AG09309 (cell line): ENCODE measurements at places on chromosomes 13 and 19.

- DNase-seq, result no peak
Observed at GRCh38 chr13:99374169-99374991, 67.2 kb upstream of the GPR183 start.

DNA sequence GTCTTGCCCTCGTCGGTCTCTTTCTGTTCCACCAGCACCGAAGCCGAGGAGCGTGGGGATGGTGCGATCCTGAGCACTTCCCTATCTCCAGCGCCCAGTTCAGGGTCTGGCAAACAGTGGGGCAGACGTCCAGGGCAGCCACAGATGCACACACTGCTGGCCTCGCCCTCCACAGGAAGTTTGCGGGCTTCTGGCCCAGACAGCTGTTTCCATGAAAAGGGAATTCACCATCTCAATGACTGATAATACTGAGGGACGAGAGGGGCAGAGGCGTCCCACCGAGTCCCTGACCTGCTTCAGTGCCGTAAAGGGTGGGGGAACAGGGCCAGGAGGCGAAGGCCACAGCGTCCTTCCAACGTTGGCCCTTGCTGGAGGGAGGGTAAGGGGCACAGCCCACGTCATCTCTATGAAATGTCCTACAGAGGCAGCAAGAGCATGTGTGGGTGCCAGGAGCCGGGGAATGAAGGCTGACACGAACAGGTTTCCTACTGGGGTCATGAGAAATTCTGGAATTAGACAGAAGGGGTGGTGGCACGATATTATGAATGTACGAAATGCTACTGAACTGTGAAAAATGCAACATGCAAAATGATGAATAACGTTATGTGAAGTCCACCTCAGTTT, 19.5 kb downstream of the SHC2 start:
- DNase-seq, result no peak

DNA sequence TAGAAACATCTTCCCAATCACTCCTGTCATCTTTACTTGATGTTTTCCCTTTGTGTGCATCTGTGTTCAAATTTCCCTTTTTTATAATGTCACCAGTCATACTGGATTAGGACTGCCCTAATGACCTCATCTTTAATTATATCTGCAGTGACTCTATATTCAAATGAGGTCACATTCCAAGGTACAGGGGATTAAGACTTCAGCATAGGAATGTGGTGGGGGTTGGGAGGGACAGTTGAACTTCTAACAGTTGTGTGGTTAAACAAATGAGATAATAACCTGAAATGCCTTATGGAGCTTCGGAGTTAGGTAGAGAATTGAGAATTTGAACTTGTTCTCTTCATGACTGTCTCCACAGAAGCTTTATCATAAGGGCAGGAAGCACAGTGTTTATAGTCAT, 23.0 kb downstream of the PAN3 start:
- no peak for DNase-seq

DNA sequence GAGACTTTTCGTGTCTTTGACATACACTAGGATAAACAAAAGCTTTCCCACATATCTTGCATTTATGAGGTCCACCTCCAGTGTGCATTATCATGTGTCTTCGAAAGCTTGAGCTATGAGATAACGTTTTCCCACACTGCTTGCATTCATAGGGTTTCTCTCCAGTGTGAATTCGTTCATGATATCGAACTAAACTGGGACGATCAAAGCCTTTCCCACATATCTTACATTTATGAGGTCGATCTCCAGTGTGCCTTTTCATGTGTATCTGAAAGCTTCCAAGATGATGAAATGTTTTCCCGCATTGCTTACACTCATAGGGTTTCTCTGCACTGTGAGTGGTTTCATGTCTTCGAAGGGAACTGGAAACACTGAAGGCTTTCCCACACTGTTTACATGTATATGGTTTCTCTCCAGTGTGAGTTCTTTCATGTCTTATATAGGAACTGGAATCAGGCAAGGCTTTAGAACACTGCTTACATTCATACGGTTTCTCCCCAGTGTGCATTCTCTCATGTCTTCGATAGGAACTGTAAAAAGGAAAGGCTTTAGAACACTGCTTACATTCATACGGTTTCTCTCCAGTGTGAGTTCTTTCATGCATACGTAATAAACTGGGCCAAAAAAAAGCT, 14.5 kb downstream of the ZNF563 start:
- no peak for DNase-seq

DNA sequence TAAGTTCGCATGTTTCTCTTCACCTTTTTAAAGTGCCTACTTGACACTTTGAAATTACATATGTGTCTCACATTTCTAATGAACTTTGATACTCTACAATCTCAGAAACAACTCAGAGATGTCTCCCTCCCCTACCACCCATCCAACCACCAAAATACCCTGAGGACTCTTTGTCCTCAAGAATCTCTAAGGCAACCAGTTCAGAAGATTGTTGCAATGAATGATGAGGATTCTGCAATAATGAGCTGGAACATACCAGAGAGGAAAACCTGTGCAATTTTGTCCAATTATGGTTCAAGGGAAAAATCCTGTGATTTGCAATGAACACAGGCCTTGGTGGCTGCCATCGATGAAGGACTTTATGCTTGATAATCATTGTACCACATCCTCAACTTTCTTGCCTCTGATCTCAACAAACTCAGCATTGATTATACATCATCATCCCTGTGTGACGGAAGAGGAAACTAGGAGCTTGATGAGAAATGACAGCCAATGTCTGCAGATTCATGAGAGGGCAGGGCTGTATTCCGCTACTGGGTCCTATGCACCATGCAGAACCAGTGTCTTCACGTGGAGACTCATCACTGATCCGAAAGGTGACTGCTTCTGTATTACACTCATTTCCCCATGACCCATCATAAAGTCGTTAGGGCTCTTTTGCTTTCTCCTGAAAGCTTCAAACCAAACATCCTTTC, 1.1 kb downstream of the FPR1 start:
- DNase-seq, result no peak

DNA sequence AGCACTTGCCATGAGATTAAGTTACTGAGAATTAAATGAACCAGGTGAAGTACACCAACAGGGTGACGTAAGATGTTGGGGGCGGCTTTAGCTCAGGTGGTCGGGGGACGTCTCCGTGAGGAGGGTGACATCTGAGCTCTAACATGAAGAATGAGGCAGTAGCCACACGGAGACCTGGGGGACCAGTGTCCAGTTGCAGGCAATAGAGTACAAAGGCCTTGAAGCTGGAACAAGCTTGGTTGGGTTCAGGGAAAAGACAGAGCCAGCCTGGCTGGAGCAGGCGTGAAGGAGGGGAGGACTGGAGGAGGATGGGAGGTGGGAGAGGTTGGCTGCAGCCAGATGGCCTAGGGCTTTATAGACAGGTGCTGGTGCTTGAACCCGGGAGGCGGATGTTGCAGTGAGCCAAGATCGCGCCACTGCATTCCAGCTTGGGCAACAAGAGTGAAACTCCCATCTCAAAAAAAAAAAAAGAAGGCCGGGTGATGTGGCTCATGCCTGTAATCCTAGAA, 1.6 kb downstream of the SPINT2 start:
- no peak for DNase-seq

- no peak for DNase-seq
Observed at GRCh38 chr13:84655677-84656076, 773.4 kb upstream of the SLITRK1 start.

- DNase-seq, result no peak
Observed at GRCh38 chr13:66138172-66138811, 1091.8 kb downstream of the PCDH9 start.
